ENCODE measurements at places on chromosomes 7 and 10.

DNA sequence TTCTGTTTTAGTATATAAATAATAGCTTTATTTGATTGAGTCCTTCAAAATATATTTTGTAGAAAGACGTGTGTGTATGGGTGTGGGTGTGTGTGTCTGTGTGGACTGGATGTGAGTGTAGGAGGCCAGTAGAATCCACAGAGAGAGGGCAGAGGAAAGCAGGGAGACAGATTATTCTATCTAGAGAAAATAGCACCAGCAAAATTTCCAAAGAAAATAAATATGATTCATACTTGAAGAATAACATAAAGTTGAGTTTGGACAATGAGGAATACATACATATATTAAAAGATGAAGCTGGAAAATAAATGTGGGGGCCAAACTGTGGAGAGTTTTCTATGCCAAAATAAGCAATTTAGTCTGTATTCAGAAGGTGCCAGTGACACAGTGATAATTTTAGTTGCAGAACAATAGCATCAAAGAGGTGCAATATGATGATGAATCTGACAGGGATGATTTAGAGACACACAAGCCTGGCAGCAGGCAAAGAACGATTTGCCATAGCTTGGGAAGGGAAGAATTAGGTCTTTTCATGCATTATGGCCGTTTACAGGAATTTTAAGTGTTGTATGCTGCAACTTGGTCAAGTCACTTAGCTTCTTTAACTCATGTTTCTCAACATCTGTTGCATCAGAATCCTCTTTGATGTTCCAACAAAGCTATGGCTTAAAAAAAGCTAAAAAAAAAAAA, 121.3 kb downstream of the SEMA3A start:
- DNase-seq = no peak

DNA sequence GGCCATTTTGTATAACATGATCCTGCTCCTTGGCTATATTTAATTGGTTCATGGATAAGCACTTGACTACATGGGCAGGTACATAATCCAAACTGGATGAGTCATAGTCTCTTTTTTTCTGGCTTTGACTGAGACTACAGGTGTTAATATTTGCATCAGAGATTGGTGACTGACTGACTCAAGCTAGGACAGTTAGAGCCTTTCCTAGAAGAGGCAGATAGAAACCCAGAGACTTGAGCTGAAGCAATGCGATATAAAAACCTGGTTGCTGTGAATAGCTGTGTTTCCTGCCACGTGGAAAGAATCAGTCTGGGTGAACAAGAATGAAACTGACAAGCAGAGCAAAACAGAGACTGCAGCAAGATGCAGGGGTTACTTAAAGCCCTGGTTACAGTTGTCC, 81.0 kb downstream of the SAMD9 start:
- DNase-seq = no peak

DNA sequence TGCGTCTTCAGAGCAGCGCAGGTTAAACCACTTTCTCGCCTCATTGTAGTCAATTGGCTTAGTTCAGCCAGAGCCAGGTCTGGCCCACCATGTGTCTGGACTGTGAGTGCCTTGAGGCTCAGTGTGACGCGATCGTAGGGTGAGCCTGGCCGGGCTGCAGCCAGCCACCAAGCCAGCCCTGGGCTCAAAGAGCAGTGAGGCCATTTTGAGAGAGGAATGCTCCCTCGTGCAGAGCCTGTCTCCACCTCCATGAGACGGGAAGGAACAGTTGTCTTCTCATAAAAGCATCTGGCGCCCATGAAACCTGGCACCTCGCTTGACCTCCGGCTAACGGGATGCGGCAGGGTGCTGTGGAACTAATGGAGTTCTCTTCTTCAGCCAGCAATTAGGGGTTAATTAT, 34.5 kb downstream of the LHPP start:
- no peak for DNase-seq

DNA sequence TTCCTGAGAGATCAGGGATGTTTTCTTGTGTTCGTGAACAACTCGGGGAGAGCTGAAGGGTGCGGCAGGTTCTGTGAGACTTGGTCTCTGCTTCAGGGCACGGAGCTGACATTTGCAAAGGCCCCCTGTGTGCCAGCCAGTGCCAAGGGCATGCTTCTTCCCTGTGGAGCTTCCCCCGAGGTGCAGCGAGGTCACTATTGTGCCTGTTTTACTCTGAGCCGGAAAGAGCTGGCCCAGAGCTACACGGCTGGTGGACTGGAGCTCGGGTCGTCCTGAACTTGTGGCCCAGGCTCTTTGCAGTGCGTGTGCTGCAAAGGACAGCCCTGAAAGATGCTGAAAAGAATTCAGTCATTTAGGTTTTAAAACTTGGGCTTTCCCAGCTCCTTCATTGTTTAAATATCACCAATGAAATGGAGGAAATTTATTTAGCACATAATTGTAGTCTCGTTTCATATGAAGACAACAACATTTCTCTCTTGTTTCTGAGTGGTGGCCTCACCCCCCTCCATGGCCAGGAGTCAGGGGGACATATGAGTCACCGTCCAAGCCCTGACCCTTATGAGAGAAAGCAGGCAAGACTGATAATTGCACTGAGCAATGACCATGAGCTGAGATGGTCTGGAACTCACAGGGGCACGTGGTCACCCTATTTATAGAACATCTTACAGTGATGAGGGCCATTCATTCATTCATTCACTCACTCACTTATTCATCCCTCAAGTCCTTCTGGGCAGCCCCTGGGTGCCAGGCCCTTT, 102.6 kb downstream of the PTPRE start:
- no peak for DNase-seq

GRCh38 chr10:61899069-61899531, 2.4 kb upstream of the ARID5B start:
- no peak for DNase-seq

- no peak for DNase-seq
Observed at GRCh38 chr7:51376420-51377092, 59.9 kb upstream of the COBL start.

GRCh38 chr10:71203716-71204115, 8.7 kb upstream of the UNC5B start:
- no peak for DNase-seq

DNA sequence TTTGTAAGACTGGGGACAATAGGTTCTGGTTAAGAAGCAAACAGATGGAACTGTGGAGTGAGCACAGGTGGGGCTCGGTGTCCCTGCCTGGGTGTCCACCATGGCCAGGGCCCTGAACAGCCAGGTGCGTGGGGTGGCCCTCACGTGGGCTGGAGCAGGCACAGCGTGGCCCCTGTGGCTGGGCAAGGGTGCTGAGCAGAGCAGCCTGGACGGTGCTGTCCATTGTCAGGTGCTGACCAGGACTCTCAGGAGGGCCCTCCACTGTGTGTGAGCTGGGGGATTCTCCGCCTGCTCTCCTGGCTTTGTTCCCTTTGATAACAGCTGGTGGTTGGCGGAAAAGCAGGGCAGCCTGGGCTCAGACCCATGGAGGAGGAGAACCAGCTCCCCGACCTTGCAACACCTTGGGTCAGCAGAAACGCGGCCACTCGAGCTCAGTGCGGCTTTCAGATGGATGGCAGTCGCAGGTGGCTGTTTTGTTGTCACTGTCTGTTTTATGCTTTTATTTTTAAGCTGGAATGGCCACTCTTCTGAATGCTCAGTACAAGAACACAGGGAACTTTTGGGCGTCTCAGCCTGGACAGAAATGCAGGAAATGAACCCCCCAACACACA, 273.9 kb upstream of the ADARB2 start:
- DNase-seq = no peak

GRCh38 chr7:152615031-152615741, 60.8 kb downstream of the XRCC2 start:
- DNase-seq = no peak

GRCh38 chr10:3239066-3239919, 66.7 kb upstream of the PITRM1 start:
- peak; percentile 37 for DNase-seq

Data from stimulated activated CD8-positive, alpha-beta memory T cell treated with anti-CD3 and anti-CD28 coated beads, Interleukin-7, amount 100 ng/mL, for 1 hour (primary cell).